ENCODE measurements at places on chromosomes 12 and 14.

DNA sequence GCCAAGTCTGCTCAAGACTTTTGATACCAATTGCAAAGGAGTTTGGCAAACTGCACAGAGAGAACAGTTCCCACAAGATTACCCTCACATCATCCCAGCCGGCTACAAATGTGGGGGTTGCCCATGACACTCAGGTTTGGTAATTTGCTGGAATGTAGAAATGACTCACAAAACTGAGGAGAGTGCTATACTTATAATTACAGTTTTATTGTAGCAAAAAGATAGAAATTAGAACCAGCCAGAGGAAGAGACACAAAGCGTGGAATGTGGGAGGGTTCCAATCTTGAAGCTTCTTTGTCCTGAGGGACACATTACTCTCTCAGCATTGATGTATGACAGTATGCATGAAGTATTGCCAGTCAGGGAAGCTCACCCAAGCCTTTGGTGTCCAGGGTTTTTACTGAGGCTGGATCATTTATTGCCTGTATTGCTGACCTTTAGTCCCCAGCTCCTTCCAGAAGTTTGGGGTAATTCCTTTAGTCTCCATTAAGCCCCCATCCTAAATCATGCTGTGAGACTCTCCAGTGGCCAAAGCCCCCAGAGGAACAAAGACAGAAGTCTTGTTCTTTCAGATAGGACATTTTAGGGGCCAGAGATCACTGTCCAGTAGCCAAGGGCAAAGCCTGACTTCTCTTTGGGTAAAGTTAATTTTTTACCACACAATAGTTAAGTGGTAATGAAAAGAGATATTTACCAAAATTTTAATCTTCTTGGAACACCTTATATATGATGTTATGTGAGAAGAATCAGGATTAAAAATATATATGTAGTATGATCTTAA lies 9.9 kb downstream of the TBK1 start:
- ATAC-seq, result no peak

DNA sequence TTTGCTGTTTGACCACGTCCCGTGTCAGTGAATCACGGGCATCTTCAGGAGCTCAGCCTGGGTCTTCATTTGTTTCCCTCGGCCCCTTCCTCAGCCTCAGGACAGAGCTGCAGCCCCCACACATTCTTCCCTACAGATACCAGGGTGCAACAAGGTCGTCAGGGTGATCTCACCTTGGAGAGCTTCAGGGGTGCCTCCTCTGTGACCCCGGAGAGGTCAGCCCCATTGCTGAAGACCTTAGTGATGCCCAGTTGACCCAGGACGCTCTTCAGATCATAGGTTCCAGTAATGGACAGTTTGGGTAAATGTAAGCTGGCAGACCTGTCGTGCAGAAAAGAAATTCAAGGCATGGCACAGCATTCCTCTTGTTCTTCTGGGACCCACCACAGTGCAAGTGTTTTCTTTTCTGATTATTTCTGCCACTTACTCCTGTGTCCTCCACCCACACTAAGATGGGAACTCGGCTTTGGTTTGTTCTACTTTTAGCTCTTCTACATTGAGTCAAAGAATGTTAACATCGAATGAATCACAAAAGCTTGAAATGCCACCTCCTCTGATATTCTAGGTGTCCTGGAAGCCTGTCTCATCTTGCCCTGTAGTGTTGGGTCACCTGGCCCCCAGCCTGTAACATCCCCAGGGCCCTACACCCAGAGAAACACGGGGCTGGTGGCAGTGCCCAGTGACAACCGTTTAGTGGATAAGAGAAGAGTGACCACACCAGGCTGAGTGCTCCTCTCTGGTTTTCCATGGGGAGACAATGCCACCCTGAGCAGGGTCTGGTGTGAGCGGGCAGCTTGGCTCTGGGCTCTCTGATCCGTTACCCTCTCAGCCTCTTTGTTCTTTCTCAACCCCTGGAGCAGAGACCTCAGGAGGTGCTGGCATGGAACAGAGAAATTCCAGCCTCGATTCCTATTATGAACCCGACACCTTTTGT lies 8.8 kb downstream of the SERPINA1 start:
- no peak for ATAC-seq

GRCh38 chr12:981176-981828 lies 9.7 kb upstream of the ERC1 start:
- no peak for ATAC-seq

DNA sequence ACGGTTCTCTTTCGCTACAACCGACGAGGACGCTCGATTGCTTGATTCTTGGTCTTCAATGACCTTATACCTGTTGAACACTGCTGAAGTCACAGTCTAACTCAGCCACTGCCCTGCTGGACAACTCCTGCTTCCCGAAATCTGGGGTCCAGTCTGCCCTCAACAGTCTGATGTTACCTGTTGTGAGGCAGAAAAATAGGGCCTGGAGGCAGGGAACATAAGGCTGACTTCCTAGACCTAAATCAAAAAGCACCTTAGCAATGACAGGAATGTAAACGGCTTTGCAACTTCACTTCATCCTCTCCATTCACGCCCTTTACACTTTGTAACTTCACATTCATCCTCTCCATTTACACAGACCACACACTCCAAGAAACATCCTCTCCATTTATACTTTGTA lies 597 bp upstream of the GLTP start:
- no peak for ATAC-seq

DNA sequence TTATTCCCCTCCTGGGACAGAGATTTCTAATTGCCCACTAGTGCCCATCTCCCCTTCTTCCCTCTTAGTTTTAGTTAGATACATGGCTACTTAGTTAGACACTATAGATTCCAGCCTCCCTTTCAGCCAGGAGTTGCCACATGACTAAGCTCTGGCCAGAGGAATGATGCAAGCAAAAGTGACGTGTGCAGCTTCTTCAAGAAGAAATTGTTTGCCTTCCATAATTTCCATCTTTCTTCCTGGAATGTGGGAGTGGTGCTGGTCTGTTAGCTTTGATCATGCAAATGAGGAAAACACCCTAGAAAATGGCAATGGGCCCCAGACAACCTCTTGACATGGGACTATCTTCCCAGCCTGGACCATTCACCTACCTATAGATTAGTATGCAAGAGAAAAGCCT lies 21.4 kb downstream of the CCDC177 start:
- no peak for ATAC-seq

DNA sequence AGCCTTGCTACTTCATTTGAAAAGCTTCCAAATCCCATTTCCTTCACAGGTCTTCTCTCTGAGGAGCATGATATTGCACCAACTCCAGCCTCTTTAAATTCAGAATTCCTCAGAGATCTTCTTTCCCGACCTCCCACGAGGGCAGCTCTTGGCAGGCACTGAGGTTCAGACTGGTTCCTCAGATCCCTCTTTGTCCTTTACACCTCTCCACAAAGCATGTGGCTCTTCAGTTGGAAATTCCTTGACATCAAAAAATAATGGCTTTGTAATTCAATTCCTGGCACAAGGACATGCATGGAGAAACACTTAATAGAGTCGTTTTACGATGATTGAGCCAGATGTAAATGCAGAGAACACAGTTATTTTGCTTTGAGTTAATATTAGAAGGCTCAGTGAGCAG lies 63.2 kb upstream of the TMX1 start:
- no peak for ATAC-seq

DNA sequence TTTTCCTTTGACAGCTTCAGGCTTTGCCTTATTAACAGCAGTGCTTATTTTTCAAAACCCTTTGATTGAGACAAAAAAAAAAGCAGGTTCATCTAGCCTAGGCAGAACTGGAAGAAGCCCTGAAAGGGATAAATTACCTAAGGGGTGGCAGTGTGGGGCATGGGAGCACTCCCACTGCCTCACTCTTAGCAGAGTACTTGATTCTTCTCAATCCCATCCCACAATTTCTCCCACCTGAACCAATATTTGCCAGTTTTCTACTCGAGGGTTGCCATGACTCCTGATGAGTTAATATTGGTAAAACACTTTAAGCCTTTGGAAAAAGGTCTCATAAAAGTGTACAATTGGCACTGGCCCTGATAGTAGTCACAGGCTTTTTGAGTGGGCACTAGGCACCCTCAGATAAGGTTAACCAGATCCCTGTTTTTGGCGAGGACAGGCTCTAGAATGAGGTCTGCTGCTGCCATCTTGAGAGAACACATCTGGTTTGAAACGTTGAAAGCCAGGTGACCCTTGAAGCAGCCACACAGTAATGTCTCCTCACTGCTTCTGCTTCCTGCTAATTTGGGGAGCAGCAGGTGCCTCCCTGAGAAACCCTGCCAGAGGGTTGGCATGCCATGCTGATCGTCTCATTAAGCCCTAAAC lies 320.0 kb downstream of the RAD51B start:
- no peak for ATAC-seq
